ENCODE measurements at places on chromosomes 2 and 18. TPM values are rescaled to one million over a fixed set of nuclear protein-coding genes. Genes with fewer than 3 reads are reported as not detected.

Gene DTNA
- total RNA-seq: 153 TPM

Gene CRYGD
- not detected for total RNA-seq

Gene TXNL1
- 113 TPM for total RNA-seq

Gene FOXD4L1
- total RNA-seq: not detected

Gene CNGA3
- total RNA-seq: not detected

Gene TMEM87B
- 6.0 TPM for total RNA-seq

Gene OSR1
- 5.4 TPM for total RNA-seq

Gene SESTD1
- total RNA-seq: 37.4 TPM

Gene EML6
- 0.56 TPM for total RNA-seq

Gene CRYBA2
- not detected for total RNA-seq

Gene ELOA2
- total RNA-seq: not detected

Gene TEKT4
- total RNA-seq: not detected

Gene ALPP
- total RNA-seq: not detected

GRCh38 chr2:188997263-188997662 lies 23.1 kb downstream of the COL3A1 start:
- no peak for DNase-seq

DNA sequence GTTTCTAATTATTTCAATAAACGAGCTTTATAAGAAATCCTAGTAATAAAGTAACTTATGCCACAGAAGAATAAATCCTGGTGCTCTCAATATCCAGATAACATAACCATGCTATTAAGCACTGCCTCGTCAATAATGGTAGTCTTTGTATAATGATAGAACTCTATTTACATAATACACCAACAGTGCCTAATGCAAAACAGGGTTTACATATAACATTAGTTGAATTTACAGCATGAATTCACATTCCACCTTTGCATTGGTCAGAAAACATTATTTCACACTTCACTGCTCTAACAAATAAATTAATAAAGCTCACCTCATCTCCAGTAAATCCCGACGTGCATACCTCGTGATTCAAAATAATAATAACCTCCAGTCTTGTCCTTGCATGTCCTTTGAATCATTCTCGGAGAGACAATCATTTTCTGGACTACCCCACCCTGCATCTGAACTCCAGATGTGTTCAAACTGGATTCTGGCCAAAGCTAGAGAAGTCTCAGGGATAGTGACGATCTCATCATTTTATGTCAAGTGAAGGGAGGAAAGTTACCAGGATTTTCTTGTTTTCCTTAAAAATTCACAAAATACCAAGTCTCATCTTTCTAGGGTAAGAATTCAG lies 189.2 kb downstream of the NCKAP5 start:
- no peak for DNase-seq

DNA sequence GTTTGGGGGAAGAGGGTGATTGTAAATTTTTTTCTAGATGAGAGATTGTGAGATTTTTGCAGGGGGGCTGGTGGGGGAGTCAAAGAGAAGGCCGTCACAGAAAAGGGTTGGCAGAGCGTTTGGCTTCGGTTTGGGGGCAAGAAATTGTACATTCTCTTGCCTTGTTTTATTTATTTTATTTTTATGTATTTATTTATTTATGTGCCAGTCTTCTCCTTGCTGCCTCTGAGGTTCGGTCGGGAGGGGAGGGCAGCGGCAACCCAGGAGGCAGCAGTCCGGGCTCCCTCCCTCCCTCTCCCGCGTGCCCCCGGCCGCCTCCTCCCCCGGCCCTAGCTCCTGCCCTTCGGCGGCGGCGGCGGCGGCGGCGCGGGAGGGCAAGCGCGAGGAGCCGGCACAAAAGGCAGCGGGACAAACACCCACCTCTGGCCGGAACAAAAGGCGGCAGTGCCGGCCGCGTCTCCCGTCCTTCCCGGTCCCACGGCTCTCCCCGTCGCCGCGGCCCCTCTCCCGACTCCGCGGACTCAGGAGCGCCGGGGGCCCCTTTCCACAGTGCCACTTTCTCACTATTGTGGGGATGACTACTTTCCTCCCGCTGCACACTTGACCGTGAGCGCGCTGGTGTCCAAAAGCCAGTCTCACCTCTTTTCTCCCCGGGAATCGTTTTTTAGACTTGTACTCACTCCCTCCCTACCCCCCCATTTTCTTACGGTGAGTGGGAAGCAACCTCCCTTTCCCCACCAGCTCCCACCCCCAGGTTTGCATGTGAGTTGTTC lies 1.2 kb downstream of the BCL11A start:
- no peak for DNase-seq

DNA sequence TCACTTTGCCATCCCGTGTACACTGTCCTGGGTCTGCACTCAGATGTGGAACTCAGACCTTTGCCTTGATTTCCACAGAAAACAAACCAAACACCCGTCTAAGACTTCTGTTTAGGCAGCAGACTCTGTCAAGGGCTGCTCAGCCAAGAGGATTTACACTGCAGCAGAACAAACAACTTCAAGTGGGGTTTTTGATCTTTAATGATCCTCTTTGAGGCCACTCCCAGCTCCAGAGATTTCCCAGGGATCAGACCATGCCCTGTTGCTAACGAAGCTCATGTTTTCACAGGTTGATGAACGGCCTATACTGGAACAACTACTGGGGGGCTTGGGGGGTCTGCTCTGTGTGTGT lies 52.5 kb upstream of the LGALSL start:
- DNase-seq: no peak

- no peak for DNase-seq
Measured at GRCh38 chr2:68917034-68917718, 35.5 kb downstream of the GKN2 start.

- no peak for DNase-seq
Measured at GRCh38 chr2:190678444-190679162, 29.7 kb downstream of the NAB1 start.

DNA sequence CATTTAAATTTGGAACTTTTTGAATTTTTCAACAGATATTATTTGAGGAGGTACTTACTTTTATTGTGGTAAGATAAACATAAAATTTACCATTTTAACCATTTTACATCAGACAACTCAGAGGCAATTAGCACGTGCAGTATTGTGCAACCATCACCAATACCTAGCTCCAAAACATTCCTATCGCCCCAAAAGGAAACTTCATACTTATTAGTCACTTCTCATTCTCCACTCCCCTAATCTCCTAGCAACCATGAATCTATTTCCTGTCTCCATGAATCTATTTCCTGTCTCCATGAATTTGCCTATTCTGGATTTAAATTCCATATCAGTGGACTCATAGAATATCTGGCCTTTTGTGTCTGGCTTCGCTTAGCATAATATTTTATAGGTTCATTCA lies 69.9 kb upstream of the FAM136A start:
- DNase-seq: no peak

GRCh38 chr2:4914551-4914950 lies 777.6 kb upstream of the SOX11 start:
- DNase-seq: no peak

DNA sequence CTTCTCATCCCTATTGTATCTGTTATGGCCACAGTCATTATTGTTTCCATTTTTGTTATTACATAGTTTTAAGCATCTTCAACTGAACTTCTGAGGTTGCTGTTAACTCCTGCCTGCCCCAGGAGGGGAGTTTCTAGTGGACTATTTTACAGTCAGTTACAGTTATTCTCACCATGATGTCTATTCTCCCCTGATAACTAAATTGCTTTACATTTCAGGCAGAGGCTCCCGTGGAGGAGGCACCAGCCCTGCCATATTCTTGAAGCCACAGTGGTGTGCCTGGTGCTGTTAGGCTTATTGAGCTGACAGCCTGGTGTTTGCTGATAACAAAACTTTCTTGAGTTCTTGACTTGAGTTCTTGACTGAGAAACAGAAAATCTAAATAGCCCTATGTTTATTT lies 256.4 kb downstream of the TFCP2L1 start:
- no peak for DNase-seq

- no peak for DNase-seq
Measured at GRCh38 chr2:287471-287885, 413 bp downstream of the ALKAL2 start.

DNA sequence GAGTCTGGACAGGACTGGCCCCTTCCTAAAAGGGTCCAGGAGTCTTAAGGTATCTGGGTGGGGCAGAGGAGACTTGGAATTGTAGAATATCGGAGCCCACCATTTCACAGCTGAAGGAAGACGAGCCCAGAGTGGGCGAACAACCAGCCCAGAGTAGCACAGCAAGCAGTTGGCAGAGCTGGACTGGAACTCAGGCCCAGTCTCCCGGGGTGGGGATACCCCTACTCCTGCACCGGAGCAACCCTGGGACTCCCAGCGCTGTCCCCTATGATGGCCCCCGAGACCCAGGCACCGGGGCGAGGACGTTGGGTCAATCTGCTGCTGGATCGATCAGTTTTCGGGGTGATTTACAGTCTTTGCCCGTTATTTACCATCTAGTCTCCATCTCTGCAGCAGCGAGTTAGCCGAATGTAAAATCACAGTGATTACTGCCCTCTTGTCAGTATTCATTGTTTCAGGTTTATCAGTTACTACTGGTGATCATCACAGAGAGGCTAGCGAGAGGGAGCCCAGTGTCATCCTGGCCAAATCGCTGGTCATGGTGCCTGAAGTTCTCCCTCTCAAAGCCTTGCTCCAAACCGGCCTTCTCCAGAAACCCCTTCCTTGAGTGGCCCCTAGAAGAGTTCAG lies 75.3 kb downstream of the SMAD7 start:
- no peak for DNase-seq

- DNase-seq: no peak
Measured at GRCh38 chr18:34647251-34647650, 62.8 kb upstream of the DTNA start.

DNA sequence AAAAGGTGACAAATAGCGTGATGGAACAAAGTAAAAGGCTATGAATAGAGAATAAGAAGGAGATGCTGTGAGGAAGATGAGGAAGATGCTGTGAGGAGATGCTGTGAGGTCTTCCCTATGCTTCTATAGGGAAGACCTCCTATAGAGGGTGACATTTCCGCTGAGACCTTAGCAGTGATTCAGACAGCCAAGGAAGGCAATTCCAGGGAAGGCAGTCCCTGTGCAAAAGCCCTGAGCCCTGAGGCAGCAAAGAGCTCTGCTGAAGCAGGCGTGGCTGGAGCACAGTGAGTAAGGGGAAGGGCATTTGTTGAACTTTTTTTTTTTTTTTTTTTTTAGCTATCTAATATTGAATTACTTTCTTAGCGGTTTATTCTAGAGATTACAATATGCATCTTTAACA lies 142.7 kb upstream of the FOSL2 start:
- DNase-seq: no peak

DNA sequence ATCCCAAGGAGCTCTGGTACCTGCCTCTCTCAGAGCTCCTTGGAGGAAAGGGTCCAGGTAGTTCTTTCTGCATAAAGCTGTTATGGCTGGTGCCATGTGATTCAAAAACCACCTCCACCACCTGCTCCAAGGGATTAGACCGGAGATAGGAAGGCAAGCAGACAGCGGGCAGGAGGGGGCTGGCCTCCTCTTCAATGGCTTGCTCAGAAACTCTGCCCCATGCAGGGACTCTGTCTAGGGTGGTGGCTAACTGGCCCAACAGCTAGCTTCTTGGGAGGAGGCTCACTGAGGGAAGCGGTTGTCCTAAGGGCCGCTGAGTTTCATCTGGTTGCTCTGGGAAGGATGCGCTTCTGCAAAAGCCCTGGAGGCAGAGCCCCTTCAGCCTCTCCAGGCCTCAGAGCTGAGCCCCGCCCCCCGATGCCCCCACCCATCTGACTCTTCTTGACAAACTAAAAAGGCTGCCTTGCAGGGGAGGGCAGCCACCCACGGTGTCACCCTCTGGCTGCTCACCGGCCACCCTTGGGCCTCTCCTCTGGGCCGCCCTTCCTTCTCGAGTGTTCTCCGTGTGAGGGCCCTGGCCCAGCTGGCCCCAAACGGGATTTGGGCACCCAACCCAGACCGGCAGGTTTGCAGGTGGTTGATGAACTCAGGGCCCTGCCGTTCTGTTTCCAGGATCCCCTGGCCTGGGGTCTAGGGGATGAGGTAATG lies 90.2 kb downstream of the MCFD2 start:
- no peak for DNase-seq

GRCh38 chr2:220143336-220143735 lies 515.9 kb downstream of the SLC4A3 start:
- DNase-seq: no peak

- no peak for DNase-seq
Measured at GRCh38 chr2:99507937-99508818, 18.4 kb upstream of the REV1 start.

DNA sequence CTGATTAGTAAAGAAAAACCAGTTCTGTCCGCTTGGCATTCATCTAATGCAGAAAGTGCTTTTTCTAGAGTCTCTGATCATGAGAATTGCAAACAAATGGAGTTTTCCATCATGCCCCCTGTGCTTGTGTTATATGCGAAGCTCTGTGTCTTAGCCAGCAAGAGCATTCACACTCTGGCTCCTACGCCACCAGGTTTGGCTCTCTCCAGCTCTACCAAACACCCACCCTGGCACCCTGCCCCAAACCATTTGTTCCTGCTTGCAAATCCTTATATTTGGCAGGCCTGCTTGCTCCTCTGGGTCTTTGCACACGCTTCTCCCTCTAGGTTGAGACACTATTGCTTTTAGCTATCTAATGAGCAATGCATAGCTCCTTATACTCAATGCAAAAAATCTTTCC lies 204.1 kb upstream of the CYRIA start:
- DNase-seq: no peak

DNA sequence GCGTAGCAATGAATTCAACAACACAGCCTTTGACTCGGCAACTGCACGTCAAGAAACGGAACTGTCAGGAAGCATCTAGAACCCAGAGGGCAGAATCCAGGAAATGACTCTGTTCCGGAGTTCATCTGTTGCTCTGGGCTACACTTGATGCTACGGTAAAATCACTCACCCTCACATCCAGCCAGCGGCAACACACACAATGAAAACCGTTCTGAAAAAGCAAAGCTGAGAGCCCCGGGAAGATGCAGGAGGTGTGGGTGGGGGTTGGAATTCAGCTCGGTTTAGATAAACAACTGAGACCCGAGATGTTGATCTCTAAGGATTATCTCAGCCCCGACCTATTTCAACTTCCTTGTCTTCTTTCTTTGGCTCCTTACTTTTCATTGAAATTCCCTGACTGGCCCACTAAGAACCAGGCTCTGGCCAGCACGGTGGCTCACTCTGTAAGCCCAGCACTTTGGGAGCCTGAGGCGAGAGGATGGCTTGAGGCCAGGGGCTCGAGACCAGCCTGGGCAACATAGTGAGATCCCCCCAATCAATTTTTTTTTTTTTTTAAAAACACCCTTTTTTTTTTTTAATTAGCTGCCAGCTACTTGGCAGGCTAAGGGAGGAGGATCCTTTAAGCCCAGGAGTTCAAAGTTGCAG lies 13.3 kb upstream of the RAB17 start:
- no peak for DNase-seq
